ENCODE measurements at places on chromosomes 11 and 22.

DNA sequence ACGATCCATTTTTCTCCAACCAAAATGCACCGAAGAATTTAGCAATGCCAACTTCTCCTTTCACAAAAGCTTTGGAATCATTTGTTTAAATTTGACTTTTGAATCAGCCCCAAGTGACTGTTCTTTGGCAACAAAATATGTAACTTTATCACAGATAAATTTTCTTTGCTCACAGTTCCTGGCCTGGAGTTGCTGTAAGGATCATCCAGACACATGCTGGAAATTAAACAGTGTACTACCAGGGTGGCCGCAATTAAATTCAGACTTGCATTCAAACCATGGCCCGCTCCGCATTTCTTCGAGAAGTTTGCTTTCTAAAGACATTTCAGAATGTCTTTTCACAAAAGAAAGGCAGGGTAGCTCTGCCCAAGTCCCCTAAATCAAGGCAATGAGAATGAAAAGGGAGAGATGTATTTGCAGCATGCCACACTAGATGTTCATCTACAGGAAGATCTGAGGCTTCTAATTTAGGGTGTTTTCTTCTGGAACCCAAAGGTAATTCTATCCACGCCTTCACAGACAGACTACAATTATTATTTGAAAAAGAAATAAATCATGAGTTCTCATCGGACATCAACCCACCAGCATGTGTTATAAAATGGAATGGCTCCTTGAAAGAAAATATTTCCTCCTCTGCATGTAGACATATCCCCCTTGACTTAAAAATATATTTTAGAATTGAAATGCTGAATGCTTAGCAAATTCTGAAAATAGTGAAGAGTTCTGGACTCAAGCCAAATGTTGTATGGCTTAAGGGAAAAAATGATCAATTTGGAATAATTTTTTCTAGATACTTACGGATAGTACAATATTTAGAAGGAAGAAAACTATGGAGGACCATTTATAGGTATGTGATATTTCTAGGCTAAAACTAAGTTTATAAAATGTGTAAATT is 189.7 kb upstream of the BLID start:
- DNase-seq: no peak

- no peak for DNase-seq
Observed at GRCh38 chr11:76566811-76567210, 103.7 kb downstream of the LRRC32 start.

- DNase-seq: peak; percentile 10
Observed at GRCh38 chr22:30694640-30695350, at the start of gene OSBP2. Gene OSBP2 (plus strand): TSS chr22:30694874. CDS start chr22:30694910, 36 bp downstream.

GRCh38 chr11:29395555-29396072 is 621.2 kb downstream of the KCNA4 start:
- no peak for DNase-seq

All from activated CD4-positive, alpha-beta T cell treated with anti-CD3 and anti-CD28 coated beads for 24 hours (primary cell).